ENCODE measurements at places on chromosomes 12 and 14.
A peak's percentile ranks its signal among the peaks of the same experiment; 100 is the strongest.

GRCh38 chr12:85363382-85364190 is 83.6 kb downstream of the ALX1 start:
- no peak for DNase-seq

DNA sequence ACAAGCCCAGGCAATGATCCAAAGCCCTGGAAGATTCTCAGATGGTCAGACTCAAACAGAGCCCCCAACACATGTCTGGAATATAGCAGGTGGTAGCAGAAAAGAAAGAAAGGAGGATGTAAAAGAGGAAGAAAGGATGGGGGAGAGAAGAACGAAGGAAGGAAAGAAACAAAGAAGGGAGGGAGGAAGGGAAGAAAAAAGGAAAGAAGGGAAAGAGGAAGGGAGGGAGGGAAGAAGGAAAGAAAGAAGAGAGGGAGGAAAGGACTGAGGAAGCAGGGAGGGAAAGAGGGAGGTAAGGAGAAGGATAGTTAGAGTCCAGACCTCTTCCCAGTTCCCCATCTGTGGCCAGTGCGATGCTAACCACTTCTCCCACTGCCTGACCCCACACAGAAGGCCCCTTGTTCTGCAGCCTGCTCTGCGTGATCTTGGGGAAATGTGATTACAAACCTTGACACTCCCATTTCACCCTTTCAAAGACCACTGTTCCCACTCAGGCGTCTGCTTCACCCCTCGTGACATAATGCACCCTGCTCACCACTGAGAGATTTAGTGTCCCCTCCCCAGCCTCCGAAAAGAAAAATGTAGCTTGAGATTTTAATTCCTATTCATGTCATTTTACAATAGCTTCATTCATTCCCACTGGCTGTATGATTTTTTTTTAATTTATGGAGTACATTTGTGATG is 357.9 kb downstream of the BCL11B start:
- DNase-seq = no peak

DNA sequence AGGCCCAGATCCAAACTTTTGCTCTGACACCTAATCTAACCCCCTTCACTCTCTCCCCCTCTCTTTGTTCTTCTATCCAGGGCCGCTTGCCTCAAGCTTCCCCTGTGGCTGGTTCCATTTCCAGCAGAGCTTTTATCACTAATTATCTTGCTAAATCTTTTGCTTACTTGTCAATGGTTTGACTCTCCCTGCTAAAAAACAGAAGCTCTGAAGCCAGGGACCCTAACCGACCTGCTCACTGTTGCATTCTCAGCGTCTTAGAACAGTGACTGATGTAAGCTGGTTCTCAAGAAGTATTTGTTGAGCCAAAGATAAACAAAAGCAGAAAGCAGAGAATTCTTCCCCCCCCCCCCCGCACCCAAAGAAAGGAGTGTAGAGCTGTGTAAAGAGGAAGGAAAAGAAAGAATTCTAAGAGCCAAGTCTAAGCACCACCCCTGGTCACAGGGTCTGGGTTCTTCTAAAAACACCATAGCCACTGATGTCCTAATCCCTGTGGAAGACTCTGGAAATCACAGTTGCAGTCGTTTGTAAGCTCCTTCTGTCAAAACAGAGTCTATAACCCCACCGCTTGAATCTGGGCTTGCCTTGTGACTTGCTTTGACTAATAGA is 385.8 kb downstream of the MED13L start:
- DNase-seq = no peak

GRCh38 chr12:25755136-25755970 is 202.3 kb upstream of the LMNTD1 start:
- DNase-seq = no peak

DNA sequence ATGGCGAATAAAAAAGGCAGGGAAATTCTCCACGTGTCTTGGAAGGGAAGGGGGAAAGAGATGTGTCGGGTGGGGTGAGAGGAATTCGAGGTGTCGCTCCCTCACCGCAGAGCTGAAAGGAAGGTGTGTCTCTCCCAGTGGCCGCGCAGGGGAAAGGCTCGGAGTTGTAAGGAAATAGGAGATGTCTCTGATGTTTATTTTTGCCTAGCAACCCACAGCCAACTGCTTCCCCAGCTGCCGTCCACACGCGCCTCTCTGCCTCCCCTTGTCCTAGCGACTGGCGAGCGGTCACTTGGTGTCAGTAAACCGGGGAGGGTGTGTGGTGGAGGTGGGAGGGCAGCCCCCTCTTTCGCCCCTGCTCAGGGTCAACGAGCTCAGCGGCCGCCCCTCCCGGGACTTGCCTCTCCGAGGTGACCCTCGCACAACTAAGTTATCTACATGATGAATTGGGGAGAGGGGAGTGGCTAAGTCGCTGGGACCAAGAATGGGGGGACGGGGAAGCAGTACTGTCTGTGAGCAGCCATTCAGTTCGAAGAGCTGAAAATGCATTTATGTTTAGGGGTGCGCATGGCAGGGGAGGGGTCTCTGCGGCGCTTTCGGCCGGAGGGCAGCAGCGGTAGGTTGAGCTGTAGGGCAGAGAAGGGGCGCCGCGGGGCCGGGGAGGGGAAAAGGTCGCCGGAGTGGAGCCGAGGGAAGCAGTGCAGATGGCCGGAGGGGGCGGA is 585 bp upstream of the DYRK2 start:
- DNase-seq = peak; percentile 61

DNA sequence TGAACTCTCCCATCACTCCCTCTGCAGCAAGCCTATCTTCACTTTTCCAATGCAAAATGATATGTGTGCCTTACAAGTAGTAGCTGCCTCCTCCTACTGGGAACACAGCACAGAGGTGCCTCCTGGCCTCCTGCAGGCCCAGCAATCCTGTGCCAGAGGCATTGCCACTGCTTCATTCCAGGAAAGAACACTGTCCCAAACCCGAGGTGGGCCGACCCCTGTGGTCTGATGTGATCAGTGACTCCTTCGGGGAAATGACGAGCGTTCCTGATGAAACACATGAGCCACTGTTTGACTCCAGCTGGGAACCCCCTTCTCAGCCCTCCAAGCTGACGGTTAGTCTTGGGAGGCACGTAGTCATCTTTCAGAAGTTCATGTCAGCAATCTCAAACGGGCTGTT is 19.5 kb downstream of the PSMC1 start:
- DNase-seq = no peak

- no peak for DNase-seq
These were observed 55.5 kb upstream of the DYRK2 start for GRCh38 chr12:67593041-67593440.

- DNase-seq = no peak
These were observed 3.0 kb downstream of the SRRM4 start for GRCh38 chr12:118984161-118984943.

DNA sequence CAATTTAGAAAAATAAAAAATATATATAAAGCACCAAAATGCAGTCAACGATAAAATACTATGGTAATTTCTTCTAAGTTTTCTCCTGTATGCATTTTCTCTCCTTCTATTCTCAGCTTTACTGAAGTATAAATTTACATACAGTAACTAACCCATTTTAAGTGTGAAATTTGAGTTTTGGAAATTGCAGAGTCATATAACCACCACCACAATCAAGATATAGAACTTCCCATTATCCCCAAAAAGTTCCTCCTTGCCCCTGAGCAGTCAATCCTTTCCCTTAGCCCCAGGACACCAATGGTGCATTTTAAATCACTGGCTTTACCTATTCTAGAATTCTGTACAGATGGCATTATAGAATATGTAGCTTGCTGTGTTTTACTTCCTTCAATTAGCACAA is 31.0 kb upstream of the BBS10 start:
- no peak for DNase-seq

DNA sequence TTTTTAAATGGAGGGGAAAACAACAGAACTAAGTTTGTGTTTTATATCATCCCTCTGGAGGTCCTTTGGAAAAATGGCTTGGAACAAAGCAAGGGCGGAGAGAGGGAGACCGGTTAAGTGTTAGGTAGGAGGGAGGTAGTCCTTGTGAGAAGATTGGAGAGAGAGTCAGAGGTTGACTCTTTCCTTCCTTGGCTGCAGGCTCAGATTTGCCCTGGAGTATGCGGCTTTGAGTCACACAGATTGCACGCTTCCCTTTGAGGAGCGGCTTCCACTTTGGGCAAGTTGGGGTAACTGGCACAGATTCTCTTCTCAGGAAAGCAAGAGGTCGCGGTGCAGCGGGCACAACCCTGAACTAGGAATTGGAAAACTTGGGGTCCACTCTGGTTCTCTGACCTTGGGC is 9.9 kb downstream of the SOCS2 start:
- no peak for DNase-seq

- no peak for DNase-seq
These were observed 14.4 kb downstream of the PABPN1 start for GRCh38 chr14:23335623-23336022.

DNA sequence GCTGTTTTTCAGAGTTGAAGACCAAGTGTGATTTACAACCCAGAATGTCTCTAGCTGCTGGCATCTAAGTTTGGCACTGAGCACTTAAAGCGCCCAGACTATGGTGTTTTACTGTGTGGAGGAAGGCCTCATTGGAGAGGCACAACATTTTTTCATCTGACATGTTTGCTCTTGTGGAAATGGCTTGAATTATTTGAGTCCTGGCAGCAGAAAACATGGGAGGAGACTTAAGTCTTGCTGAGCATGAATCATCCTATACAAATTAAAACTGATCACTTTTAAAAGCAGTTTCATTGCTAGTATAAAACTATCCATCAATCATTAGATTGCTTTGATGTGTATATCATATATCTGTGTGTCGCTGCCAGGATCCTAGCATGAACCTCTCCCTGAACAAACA is 85.9 kb upstream of the REP15 start:
- no peak for DNase-seq

GRCh38 chr14:106681161-106681560 is 1154.8 kb downstream of the TMEM121 start:
- DNase-seq = no peak

DNA sequence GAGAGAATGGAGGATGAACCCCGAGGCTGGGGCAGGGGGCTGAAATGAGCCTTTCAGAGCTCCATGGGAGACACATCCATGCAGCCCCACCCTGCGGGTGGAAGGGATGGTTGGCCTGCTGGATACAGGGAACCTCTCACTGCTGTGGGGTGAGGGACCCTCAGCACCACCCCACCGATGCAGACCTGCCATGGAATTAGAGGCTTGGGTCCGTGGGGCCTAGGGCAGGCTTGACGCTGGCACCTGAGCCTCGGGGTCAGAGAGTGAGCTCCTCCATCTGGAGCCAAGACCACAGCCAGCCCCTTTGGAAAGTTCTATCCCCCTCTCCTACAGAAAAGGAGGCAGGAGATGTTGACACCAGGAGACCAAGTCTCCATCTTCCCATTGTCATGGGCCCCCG is 7.4 kb upstream of the KRT74 start:
- no peak for DNase-seq

DNA sequence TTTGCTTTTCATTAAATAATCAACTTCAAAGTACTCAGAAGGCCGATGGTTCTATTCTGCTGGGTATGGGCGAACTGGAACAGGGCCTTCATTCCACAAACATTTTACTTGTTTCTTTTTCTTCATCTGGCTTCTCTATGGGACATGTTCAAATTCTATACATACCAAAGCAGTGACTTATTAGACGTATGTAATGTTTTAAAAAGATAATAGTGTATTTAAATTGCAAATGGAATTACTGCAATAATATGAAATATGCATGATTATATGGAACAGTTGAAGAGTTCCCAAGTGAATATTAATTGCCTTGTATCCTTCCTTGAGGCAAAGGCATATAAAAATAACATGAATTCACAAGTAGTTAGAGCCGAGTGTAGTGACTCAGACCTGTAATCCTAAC is 75.5 kb downstream of the FAR2 start:
- DNase-seq = no peak

- DNase-seq = no peak
These were observed 7.8 kb upstream of the KRT72 start for GRCh38 chr12:52608826-52609630.

GRCh38 chr12:40105265-40105514 is 691 bp downstream of the SLC2A13 start:
- no peak for DNase-seq

DNA sequence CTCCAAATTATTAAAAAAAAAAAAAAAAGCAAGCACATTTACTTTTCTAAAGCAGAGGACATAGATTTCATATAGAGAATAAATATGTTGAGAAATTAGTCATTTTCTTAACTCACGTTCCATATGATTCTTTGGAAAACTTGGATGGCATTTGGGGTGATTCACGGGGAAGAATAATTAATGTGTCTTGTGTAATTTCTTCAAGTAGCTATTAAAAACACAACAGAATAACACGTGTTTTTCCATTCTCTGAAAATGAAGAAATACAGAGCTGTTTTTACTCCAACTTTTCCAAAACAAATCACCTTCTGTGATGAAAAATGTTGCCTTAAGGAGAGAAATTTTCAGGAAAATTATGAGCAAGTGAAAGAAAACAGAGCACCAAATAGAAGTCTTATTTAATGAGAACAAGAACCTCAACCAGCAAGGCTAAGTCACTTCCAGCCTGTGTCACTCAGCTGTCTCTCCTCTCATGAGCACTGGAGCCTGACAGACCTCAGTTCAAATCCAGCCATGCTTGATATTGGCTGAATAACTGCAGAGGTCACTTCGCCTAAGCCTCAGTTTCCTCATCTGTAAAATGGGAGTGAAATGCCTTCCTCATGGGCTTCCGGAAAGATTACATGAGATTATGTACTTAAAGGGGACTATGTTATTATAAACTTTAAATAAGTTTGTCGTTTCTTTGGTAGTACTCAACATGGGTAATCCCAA is 42.8 kb upstream of the NUAK1 start:
- DNase-seq = no peak

GRCh38 chr14:71650187-71650755 is 282.0 kb upstream of the RGS6 start:
- no peak for DNase-seq

GRCh38 chr12:77256956-77257355 is 191.6 kb upstream of the E2F7 start:
- DNase-seq = no peak

GRCh38 chr12:75646329-75647210 is 135.2 kb upstream of the KRR1 start:
- no peak for DNase-seq

- no peak for DNase-seq
These were observed 8.7 kb upstream of the SMUG1 start for GRCh38 chr12:54197431-54197909.

DNA sequence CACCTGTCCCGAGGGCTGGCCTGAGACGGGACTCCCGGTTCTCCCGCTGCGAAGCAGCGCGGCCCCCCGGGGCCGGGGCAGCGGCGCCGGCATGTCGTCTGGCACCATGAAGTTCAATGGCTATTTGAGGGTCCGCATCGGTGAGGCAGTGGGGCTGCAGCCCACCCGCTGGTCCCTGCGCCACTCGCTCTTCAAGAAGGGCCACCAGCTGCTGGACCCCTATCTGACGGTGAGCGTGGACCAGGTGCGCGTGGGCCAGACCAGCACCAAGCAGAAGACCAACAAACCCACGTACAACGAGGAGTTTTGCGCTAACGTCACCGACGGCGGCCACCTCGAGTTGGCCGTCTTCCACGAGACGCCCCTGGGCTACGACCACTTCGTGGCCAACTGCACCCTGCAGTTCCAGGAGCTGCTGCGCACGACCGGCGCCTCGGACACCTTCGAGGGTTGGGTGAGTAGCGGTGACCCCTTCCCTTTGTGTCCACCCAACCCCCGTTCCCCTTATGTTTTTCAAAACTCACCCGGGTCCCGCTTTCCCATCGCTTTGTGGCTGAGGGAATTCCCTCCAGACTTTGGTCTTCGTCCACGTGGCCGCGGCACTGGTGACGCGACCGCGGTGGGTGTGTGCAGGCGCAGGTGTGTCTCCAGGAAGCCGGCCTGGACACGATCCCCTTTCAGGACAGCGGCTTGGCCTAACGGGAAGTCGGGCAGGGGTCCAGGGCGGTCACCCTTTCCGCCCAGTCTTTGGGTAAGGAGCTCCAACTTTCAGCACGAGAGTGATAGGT is 826 bp downstream of the PRKCH start:
- DNase-seq = no peak
